OCI-M1 (cell line): ENCODE measurements at places on chromosomes 6 and 20.

GRCh38 chr6:28974505-28974904, 30.6 kb downstream of the ZNF311 start:
- DNase-seq: peak; percentile 72

DNA sequence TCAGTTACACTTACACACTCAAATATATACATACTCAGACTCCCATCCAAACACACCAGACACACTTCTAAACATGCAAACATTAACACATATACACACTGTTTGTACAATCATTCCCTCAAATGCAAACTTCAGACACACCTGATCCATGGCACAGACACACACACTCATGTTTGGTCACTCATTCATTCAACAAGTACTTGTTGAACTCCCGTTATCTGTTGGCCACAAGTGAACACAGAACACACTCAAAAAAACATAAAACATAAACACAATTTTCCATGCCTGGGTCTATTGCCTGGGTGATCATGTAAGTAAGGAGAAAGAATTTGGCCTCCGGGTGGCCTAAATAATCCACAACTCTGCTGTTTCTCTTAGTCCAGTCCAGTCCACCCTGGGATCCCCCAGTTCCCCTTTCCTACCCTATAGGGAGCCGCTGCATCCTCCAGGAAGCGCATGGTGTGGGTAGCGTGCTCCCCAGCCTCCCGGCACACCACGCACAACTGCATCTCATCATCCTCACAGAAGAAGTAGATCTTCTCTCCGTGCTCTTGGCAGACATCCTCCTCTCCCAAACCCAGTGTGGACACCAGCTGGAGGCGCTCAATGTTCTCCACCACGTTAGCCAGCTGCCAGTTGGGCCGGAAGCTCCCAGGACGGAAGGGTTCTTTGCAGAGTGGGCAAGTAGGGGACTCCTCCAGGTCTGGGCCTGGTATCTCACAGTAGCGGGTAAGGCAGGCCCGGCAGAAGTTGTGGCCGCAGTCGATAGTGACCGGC, 815 bp downstream of the TRIM10 start:
- DNase-seq: no peak

DNA sequence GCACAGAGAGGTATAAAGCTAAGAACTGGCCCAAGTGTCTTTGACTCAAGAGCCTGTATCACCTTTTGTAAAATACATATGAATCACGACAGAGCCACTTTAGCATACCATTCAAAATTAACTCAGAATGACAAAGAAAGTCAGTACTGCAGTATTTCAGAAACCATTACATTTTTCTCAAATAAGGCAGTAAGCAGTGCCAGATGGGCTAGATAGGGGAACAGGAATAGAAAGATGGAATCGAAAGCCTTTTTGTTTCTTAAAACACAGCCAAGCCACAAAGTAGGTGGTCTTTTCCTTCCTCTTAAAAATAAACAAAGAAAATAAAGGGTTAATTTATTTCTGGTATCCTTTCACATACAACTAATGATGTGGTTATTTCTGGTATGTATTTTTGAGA, 10.3 kb downstream of the CLDN20 start:
- no peak for DNase-seq

GRCh38 chr6:87772597-87773530, 70.8 kb upstream of the AKIRIN2 start:
- DNase-seq: peak; percentile 48

DNA sequence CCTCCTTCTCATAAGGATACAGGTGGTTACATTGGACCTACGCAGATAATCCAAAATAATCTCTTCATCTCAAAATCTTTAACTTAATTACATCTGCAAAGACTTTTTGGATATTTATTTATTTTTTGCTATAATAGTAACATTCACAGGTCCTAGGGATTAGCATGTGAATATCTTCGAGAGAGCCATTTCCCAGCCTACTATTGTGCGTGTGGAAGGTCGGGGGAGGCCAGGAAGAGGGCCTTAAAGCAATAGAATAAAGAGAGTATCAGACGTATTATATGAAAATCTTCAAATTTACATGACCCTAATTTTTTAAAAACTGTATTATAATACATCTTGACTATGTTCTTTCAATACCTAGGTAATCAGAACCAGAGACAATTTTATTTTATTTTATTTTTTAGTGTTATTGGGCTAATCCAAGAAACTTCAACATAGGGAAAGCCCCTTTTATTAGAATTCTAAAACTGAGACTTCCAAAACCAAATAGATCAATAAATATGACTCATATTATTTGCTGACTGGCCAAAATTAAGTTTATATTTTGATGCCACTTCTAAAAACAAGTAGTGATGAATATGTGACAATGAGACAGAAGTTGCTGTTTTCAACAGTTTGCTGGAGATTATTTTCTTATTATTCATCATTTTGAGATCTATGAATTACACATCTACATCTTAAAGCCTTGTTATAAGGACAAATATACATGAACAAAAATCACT, 536.1 kb downstream of the NKAIN2 start:
- DNase-seq: no peak

DNA sequence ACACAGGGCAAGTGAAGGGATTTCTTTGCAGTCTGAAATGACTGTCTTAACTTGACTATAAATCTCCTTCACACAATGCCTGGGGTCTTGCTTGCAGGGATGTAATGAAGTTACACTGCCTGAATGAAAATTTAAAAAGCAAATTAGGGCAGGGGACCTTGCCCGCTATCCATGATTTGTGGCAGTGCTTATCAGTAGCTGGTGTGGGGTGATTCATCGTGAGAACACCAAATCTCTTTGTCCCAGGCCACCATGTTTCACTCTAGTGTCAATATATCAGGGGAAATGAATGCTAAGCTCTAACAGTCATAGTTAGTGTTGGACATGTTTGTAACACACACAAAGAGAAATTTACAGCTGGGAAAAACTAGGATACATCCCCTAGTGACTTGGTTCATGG, 713.7 kb upstream of the EPHA7 start:
- peak; percentile 47 for DNase-seq

- DNase-seq: no peak
Observed at GRCh38 chr6:157648561-157648960, 174.5 kb upstream of the SNX9 start.

GRCh38 chr6:121216928-121217327, 117.4 kb downstream of the TBC1D32 start:
- no peak for DNase-seq

GRCh38 chr6:10535193-10535592, 14.0 kb downstream of the GCNT2 start:
- no peak for DNase-seq

- no peak for DNase-seq
Observed at GRCh38 chr20:41178495-41178894, 41.2 kb downstream of the PLCG1 start.

DNA sequence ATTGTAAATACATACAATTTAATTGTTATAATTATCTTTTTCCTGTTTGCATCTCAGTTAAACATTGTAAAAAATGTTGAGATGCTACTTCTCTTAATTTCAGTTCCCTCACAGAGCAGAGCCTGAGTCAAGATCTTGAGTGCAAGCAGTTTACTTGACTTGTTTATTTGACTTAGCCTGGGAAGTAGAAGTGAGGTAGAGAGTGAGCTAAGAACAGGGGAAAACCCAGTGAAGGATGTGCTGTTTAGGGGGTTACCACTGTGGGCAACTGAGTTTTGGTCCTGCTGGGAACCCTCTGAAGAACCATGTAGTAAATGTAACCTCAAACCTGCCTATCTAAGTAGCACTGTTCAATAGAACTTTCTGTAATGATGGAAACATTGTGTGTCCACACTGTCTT, 495.2 kb upstream of the FLRT3 start:
- no peak for DNase-seq

DNA sequence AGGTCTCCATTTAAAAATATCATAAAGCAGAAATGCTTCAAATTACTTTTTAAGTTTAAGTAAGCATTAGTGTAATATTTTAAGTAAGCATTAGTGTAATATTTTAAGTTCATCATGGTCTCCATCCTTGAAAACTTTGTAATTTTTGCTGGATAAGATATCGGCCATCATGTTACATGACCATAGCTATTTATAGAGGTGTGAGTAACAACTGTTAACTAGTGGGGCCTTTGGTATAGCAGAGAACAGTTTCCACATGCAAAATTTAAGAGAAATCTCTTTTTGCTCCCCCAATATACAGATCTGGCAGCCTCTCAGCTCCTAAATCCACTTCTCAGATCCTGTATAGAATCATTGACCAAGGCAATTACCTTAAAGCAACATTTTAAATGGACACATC, 468 bp downstream of the TRDN start:
- no peak for DNase-seq

DNA sequence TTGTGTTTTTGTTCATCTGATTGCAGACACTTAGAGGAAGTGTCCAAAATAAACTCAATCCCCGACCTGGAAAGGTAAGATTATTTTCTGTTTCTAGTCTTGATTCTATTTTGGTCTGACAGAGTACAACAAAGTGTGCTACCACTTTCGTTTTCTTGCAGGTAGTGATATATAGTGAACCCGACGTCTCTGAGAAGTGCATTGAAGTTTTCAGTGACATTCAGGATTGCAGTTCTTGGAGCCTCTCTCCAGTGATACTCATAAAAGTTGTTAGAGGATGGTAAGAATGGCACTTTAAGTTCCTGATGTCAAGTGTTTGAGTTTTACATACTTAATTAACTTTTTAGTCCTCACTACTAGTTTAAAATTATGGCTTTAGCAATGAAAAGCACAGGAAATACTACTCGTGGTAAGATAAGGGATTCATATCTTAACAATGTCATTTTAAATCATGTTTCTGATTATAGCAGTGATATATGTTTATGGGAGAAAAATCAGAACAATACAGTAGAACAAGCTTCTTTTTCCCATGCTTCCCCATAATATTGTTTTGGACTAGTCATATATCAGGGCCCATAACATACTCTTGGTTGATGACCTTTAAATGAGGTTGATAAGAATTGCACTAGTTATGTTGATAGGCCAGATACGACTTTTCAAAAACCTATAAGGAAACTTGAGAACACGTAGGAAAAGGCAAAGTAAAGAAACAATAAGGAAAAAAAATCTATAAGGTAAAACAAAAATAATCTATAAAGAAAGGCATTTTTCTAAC, 104.0 kb downstream of the RTN4IP1 start:
- peak; percentile 49 for DNase-seq

GRCh38 chr6:14664621-14665315, 547.2 kb downstream of the CD83 start:
- no peak for DNase-seq

- DNase-seq: no peak
Observed at GRCh38 chr6:167574431-167575151, 249.7 kb downstream of the TTLL2 start.

- DNase-seq: no peak
Observed at GRCh38 chr6:82097676-82098075, 149.9 kb downstream of the IBTK start.

- DNase-seq: peak; percentile 96
Observed at GRCh38 chr6:32984622-32985389, 16.4 kb downstream of the BRD2 start.

- no peak for DNase-seq
Observed at GRCh38 chr20:4111440-4112411, 96.4 kb upstream of the RNF24 start.

GRCh38 chr6:168407842-168408241, 33.1 kb upstream of the SMOC2 start:
- DNase-seq: no peak
